Placental pericyte (primary cell): ENCODE measurements at places on chromosomes 7 and 10. TPM values are rescaled to one million over a fixed set of nuclear protein-coding genes. Genes with fewer than 3 reads are reported as not detected.

The IKZF1 gene
- not detected in 2 replicates for total RNA-seq

The GTF2IRD1 gene
- total RNA-seq, result 16.5 and 21.4 TPM in 2 replicates

The CLCN1 gene
- total RNA-seq, result not detected in 2 replicates

The NOS3 gene
- 4.6 and 4.7 TPM in 2 replicates for total RNA-seq

The HKDC1 gene
- total RNA-seq, result 0.14 and 2.6 TPM in 2 replicates

The MAT1A gene
- total RNA-seq, result not detected in 2 replicates

The SSMEM1 gene
- 0.22 TPM in 1 of 2 replicates, not detected in the other for total RNA-seq

The RAB19 gene
- not detected in 2 replicates for total RNA-seq

The CYP26C1 gene
- total RNA-seq, result 0.14 TPM in 1 of 2 replicates, not detected in the other

The PITX3 gene
- total RNA-seq, result not detected in 2 replicates

The FEZF1 gene
- not detected in 2 replicates for total RNA-seq

The FAM131B gene
- total RNA-seq, result 0.44 and 1.1 TPM in 2 replicates

The BICC1 gene
- total RNA-seq, result 29.8 and 50.1 TPM in 2 replicates

The TAF5 gene
- 2.6 and 7.7 TPM in 2 replicates for total RNA-seq

The DPYSL4 gene
- 3.9 and 5.7 TPM in 2 replicates for total RNA-seq

The NAMPT gene
- total RNA-seq, result 164 and 1,292 TPM in 2 replicates

The TBXAS1 gene
- 0.66 and 1.0 TPM in 2 replicates for total RNA-seq

The ELFN1 gene
- total RNA-seq, result under 0.01 and 1.3 TPM in 2 replicates

The ANKRD2 gene
- not detected in 2 replicates for total RNA-seq

The SPDYE1 gene
- not detected in 2 replicates for total RNA-seq

The ANKRD16 gene
- total RNA-seq, result 4.2 and 8.9 TPM in 2 replicates

The TWNK gene
- 5.6 and 6.1 TPM in 2 replicates for total RNA-seq

The RASSF4 gene
- 3.0 and 3.7 TPM in 2 replicates for total RNA-seq

The TMEM273 gene
- total RNA-seq, result 0.43 TPM in 1 of 2 replicates, not detected in the other

The CAV1 gene
- total RNA-seq, result 37.0 and 557 TPM in 2 replicates

The PALD1 gene
- under 0.01 and 0.29 TPM in 2 replicates for total RNA-seq

The NAPEPLD gene
- total RNA-seq, result 3.3 and 6.2 TPM in 2 replicates

The FOXI2 gene
- not detected in 2 replicates for total RNA-seq

The MYH16 gene
- total RNA-seq, result 0.43 TPM in 1 of 2 replicates, not detected in the other

The TMEM229A gene
- total RNA-seq, result not detected in 2 replicates

The PNLIPRP2 gene
- total RNA-seq, result not detected in 2 replicates
